ENCODE measurements at places on chromosomes 5 and 9.

GRCh38 chr9:132846109-132846917 lies 31.8 kb downstream of the AK8 start:
- no peak for DNase-seq

DNA sequence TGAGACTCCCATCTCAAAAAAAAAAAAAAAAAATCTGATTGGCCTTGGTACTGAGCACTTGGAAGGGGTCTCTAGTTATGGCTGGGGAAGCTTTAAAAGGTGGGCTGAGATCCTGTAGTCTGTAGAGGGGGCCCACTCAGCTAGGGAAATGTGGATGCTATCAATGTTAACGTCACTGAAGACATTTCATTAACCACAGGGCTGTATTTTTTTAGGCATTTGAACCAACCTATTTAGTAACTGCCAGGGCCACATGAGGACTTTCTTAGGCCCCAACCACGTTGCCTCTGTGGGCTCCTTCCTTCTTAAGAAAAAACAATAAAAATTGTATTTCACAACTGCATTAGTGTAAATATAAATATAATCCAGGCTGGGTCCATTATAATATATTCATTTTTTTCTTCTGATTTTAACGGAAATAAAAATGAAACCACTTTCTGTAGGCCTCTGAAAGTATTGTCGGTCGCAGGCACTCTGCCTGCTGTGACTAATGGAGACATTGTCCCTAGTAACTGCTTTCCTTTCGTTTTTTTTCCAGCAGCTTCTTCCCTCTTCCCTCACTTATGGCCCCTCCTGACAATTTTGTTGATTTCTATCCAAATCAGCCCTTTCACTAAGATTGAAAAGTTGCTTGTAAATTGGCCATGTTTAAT lies 71.6 kb downstream of the GCNT1 start:
- DNase-seq, result no peak

DNA sequence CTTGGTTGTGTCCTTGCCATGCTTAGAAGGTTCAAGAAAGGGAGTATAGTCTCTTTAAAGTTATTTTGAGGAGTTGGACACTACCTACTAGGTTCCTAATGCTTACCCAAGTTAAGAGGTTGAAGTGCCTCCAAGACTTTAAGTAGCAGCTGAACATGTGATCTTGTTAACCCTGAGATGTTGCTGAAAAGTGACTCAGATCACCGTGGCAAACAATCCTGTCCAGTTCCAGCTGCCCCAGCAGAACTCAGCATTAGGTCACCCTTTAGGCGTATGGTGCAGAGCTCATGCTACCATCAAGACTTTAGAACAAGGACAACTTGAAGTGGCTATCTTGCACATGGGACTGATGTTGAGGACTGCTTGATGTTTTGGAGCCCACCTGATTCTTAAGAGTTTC lies 22.5 kb downstream of the ZNF462 start:
- peak; percentile 71 for DNase-seq

- DNase-seq, result no peak
Measured at GRCh38 chr5:100855937-100856430, 47.1 kb downstream of the ST8SIA4 start.

GRCh38 chr9:6973762-6974161 lies 216.0 kb downstream of the KDM4C start:
- DNase-seq, result no peak

All from HFF-Myc (cell line).